ENCODE measurements at places on chromosomes 12 and 14.
A peak's percentile ranks its signal among the peaks of the same experiment; 100 is the strongest.

DNA sequence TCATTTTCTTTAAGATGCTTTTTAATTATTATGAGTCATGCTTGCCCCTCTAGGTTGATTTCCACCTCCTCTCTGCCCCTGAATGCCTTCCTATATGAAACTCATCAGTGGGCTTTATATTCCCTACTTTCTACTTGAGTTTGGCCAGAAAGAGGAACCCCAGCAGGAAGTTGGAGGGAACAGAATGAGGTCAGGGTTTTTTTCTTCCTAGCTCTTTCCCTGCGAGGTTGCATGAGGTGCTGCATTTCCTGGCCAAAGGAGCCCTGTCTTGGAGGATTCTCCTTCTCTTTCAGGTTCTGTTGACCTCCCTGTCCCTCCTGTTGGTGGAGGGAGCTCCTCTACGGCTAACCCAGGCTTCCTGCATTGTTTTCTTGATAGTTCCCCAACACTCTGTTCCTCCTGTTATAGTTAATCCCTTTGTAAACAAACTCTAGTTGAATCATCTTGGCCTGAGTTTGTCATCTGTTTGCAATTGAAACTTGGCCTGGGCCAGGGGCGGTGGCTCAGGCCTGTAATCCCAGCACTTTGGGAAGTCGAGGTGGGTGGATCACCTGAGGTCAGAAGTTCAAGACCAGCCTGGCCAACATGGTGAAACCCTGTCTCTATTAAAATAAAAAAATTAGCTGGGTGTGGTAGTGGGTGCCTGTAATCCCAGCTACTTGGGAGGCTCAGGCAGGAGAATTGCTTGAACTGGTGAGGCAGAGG lies 15.3 kb upstream of the SPIC start:
- DNase-seq, result no peak

GRCh38 chr12:16562435-16562834 lies 43.5 kb downstream of the LMO3 start:
- DNase-seq, result no peak

DNA sequence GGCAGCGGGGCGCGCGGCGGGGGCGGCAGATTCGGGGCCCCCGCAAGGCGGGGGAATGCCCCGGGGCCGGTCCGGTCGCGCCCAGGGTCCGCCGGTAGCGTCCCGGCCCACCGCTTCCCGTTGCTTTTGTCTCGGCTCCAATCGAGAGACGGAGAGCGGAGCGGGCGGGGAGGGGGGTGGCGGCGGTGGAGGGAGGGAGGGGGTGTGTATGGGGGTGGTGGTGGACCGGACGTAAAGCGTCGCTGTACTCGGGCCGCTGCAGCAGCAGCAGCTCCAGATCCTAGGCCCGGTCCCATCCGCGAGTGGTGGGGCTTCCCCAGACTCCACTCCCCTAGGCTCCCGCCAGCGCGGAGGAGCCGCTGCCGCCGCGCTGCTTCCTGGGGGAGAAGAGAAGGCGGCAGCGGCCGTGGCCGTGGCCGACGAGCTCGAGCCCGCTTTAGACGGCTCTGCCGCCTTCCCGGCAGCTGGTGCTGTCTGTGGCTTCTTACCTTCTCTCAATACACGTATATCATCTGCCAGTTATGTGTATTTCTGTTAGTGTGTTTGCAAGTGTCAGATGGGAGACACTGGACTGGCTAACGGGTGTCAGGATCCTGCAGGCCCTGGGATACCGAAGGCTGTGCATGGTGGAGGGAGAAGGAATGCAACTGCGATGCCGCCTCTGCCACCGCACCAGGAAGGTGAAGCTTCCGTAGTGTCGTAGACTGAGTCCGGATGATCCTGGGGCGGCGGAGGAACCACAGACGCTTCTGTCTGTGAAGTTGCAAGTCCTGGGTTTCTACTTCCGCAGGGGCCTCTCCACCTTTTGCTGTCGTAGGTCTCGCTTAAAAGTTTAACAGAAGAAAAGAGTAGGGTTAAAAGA lies 508 bp downstream of the CNOT2 start:
- peak; percentile 69 for DNase-seq

DNA sequence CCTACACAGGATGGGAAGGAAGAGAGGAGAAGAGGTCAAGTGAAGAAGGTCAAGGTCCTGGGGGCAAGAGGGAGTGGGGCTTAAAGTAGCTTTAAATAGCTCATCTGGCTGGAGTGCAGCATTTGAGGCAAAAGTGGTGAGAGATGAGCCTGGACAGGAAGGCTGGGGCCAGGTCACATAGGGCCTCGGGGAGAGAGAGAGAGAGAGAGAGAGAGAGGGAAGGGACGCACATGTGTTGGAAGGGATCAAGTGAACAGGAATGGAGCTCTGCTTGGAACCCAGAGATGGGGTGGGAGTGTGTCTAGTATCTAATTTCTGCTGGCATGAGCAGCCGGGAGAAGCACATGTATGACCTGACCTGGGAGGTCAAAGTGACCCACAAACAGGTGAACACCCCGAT lies 407.5 kb downstream of the MED13L start:
- no peak for DNase-seq

DNA sequence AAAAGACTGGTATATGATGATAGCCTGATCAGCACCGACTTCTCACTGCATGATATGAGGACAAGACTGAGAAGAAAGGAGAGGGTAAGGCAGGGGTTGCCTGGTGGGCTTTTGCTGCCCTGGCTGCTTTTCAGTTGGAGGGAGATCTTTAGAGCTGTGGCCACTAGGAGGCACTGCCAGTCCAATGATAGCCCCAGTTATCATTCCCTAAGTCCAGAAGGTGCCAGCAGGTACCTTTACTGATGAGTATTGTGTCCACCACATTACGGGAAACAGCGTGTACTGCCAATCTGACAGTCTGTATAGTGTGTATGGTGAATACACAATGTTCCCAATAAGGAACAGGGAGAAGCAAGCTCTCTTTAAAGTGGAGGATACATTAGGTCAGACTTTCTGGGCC lies 55.8 kb upstream of the CCDC175 start:
- DNase-seq, result peak; percentile 57

- no peak for DNase-seq
Measured at GRCh38 chr12:92208613-92209121, 63.0 kb upstream of the BTG1 start.

DNA sequence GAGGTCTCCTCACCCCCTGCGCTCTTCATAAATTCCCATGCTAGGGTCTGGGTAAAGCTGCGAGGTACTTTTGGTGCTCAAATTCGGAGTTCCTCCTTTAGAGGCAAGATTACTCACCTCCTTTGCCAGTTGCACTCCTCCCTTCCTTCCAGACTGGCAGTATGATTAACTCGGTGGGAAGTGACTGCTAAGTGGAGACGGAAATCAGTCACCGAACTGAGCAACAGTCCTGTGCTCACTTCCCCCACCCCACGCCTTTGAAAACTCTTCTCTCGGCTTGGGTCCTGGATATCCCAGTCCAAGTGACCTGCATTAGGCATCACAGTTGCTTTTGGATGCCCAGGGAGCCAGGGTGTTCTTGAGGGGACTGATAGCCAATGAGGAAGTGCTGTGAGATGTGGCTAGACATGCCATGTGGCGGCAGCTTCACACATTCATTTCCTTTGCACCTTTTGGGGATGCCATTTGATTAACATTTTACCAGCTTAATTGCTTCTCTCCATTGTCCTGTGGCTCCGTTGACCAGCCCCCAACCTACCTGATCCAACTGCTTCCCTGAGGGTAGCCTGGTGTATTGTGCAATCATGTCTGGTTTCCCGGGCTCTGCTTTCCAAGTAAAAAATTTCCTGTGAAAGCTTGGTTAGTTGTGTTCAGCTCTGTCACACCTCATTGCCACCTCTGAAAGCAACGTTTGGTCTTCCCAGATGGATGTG lies 840 bp downstream of the PNP start:
- peak; percentile 62 for DNase-seq

Measured in G401 (cell line).